ENCODE measurements at places on chromosomes 2 and 18. TPM values are rescaled to one million over a fixed set of nuclear protein-coding genes. Genes with fewer than 3 reads are reported as not detected.

MYO1B gene
- 2.6 TPM for total RNA-seq

EFHD1 gene
- total RNA-seq, result 6.0 TPM

DOK6 gene
- not detected for total RNA-seq

REG3A gene
- total RNA-seq, result not detected

GRCh38 chr2:45964223-45964841 lies 312.9 kb downstream of the PRKCE start:
- no peak for DNase-seq

GRCh38 chr2:47272031-47272864 lies 117.1 kb upstream of the STPG4 start:
- DNase-seq, result peak; percentile 53

DNA sequence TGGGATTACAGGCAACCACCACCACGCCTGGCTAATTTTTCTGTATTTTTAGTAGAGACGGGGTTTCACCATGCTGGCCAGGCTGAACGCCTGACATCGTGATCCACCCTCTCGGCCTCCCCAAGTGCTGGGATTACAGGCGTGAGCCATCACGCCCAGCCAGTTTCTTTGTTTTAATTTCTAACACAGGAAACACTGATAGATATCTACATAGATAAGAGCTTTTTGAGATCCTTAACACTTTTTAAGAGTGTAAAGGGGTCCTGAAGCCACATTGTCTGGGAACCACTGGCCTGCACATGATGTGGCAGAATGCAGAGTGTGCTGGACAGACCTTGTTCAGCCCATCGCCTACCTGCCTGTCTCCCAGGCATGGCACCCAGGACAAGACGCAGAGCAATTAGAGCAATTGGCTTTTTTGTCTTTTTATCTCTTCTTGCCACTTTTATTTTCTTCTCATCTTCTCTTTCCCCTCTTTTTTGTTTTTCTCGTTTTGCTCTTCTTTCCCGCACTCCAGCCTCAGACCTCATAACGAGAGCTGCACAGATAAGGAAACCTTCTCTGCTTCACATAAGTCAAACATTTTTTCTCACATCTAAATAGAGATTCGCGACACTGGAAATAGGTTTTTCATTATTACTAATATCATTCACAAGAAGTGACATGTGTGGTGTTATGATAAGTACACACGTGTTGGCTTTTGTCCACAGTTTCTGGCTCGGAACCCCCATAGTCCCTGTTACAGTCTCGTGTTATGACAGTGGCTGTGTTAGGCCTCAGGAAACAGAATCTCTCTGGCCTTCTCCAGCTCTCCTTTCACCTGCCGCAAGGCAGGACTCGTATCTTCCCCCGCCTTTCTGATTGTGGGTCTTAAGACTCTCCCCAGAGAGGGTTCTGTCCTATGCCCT lies 25.2 kb upstream of the GPR55 start:
- DNase-seq, result no peak

GRCh38 chr18:78627551-78628346 lies 351.9 kb upstream of the SALL3 start:
- DNase-seq, result no peak

DNA sequence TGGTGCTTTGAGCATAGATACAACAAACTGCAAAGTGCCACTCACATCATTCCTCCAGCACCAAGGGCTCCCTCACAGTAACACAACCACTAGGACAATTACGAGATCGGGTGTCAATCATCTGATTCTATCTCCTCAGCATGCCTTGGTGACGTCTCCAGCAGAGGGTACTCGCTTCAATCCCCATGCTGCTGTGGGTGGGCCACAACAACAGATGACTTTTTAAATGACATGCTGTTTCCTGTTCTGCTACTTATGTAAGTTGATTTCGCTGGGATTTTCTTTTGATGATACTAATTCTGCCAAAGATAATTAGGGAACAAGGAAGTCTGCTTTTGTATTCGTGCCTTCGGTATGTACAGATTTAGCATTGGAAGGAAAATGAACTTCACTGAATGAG lies 1113.0 kb downstream of the BCL11A start:
- DNase-seq, result no peak

DNA sequence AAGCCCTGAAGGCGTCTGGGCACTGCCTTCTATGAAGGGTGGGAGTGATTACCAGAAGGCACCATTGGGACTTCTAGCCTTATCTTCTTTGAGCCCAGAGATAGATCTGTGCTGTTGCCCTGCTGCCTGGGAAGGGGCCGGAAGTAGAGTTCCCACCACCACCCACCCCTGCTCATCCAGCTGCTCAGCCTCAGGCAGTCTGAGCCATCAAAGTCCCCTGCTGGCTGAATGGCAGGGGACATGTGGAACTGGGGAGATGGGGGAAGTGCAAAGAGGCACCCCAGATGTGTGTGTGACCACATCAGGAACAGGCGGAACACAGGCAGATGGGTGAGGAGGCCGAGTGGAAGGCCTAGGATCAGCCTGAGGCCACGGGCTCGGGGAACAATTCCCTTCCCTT lies 3.3 kb upstream of the WNT10A start:
- no peak for DNase-seq

DNA sequence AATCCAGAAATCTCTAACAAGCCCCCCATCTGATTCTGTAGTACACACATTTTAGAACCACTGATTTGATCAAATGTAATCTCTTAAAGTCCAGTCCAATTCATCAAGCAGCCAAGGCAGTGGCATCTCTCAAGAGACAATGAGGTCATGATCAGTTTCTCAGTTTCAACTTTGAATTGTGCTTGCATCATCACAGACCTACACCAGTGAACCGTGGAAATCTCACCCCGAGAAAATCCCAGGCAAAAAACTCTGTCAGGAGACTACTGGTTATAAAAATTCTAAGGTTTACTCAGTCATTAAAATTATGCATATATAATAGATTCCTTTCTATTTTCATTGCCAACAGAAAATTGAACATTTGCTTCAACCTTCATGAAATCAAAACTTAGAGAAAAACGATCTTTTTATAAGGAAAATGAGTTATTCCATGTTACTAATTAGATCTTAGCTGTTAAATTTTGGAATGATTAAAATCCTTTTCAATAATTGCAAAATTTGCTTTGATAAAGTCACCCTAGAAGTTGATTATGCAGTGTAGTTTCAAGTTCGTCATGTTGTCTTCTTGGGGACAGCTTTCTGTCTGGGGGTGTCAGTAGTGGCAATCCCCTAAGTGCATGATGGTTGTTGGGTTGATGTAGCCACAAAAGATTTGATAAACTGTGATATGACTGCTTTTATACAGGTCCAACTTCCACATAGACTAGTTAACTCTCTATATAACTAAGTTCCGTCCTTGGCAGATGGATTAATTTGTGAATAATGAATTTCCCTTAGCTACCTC lies 235.0 kb downstream of the CAMKMT start:
- DNase-seq, result no peak
